ENCODE measurements at places on chromosomes 16 and 17. TPM values are rescaled to one million over a fixed set of nuclear protein-coding genes. Genes with fewer than 3 reads are reported as not detected.

- peak; percentile 99 for DNase-seq
Measured at GRCh38 chr17:28571361-28572122, at the start of gene PIGS. Gene PIGS (minus strand): TSS chr17:28571524. CDS start chr17:28571496, 28 bp downstream.

GRCh38 chr16:81696961-81697615 lies 82.0 kb upstream of the PLCG2 start:
- DNase-seq = peak; percentile 59

DNA sequence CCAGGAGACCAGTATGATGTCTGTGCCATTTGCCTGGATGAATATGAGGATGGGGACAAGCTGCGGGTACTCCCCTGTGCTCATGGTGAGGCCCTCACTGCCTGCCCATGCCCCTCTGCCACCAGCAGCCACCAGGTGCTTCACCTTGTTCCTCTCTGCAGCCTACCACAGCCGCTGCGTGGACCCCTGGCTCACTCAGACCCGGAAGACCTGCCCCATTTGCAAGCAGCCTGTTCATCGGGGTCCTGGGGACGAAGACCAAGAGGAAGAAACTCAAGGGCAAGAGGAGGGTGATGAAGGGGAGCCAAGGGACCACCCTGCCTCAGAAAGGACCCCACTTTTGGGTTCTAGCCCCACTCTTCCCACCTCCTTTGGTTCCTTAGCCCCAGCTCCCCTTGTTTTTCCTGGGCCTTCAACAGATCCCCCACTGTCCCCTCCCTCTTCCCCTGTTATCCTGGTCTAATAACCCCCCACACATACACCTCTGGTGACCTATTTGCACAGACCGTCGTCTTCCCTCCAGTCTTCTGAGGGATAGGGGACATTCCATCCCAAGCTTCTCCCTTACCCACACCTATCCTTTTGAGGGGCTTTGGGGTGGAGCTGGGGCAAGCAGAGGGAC lies 3.7 kb downstream of the PFN1 start:
- DNase-seq = no peak

DNA sequence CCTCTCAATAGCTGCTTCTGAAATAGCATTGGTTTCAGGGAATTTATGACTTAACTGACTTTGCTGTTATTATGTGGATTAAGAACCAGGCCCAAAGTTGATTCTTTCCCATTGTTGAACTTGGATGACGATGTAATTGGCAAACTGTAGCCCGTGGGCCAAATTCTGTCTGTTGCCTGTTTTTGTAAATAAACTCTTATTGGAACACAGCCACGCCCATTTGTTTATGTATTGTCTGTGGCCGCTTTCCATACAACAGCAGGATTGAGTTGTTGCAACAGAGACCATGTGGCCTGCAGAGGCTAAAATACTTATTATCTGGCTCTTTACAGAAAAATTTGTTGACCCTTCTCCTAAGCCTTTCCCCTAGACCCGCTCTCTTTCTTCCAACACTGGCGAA lies 31.6 kb downstream of the NTN1 start:
- peak; percentile 57 for DNase-seq

- DNase-seq = peak; percentile 67
Measured at GRCh38 chr16:21162661-21163151, 4.2 kb downstream of the LDAF1 start.

- no peak for DNase-seq
Measured at GRCh38 chr16:83013071-83013470, 386.3 kb downstream of the CDH13 start.

- no peak for DNase-seq
Measured at GRCh38 chr17:41452281-41452680, 11.5 kb upstream of the KRT38 start.

GRCh38 chr17:62824290-62825131 lies 16.4 kb upstream of the MARCHF10 start:
- DNase-seq = no peak

SNTB2 gene
- 42.9 TPM for total RNA-seq

KRTAP2-1 gene
- total RNA-seq = 37.2 TPM

GH1 gene
- not detected for total RNA-seq

LPO gene
- total RNA-seq = 0.23 TPM

SLC43A2 gene
- 4.8 TPM for total RNA-seq

All from suprapubic skin (tissue), 4 donors.